ENCODE measurements at places on chromosomes 6 and 20.

DNA sequence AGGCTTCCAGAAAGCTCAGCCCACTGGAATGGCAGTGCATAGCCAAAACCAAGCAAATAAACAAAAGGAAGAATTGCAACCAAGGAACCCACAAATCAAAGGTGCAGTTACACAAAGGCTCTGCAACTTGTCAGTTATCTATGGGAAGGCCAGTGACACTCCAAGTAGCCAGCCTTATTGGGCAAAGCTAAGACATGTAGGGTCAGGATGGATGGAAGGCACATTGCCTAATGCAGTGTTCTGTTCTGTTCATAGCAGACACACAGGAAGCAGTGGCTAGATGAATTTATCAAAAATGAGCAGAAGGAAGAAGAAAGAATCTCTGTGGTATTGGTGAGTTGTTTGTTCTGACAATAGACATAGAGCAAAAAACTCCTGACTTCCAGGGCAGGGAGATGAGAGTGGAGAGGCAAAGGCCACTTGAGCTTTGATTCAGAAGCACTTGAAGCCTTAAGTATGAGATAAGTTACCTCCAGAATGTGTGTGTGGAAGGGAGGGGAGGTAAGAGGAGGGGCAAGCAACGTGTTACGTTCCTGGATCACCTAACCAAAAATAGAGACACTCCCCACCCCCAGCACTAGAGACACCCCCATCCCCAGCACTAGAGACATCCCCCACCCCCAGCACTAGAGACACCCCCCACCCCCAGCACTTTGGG lies 57.9 kb upstream of the AKAP12 start:
- DNase-seq, result no peak

GRCh38 chr6:81865712-81866111 lies 113.2 kb upstream of the TENT5A start:
- no peak for DNase-seq

GRCh38 chr20:5918856-5919625 lies 31.3 kb downstream of the TRMT6 start:
- DNase-seq, result peak; percentile 27

DNA sequence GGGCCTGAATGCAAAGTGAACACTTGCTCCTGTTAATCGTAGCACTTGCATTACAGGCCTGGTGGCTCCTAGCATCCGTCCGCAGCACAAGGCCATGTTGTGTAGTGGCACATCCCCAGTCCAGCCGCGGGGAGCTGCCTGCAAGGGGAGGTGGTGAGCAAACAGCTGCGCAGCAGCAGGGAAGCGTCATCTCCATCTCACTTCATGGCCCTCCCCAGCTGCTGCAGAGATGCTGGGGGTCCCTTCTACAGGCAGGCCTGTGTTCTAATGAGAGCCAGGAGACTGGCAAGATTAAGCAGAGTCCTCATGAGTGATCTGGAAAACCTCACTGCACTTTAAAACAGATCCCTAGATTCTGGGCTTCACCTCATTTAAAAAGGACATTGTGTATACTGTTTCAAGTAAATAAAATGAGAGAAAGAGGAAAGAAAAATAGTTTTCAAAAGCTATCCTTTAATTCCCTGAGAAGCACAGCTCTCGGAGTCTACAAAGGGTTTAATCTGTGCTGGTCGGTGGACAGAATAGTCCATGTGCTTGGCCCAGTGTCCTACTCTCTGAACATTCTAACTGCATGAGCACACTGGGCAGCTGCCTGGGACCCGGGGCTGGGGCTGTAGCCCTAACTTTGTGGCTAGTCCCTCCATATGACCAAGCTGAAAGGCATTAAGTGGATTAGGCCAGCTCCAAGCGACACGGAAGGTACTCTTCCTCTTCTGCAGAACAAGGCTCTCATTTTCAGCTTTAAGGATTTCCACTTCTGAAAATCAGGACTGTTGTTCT lies 125.8 kb downstream of the LY86 start:
- no peak for DNase-seq

- DNase-seq, result no peak
Observed at GRCh38 chr6:139632840-139633239, 258.4 kb upstream of the CITED2 start.

GRCh38 chr6:159727717-159728445 lies 575 bp downstream of the WTAP start:
- no peak for DNase-seq

- DNase-seq, result peak; percentile 15
Observed at GRCh38 chr6:116059713-116060571, 749 bp downstream of the FRK start.

DNA sequence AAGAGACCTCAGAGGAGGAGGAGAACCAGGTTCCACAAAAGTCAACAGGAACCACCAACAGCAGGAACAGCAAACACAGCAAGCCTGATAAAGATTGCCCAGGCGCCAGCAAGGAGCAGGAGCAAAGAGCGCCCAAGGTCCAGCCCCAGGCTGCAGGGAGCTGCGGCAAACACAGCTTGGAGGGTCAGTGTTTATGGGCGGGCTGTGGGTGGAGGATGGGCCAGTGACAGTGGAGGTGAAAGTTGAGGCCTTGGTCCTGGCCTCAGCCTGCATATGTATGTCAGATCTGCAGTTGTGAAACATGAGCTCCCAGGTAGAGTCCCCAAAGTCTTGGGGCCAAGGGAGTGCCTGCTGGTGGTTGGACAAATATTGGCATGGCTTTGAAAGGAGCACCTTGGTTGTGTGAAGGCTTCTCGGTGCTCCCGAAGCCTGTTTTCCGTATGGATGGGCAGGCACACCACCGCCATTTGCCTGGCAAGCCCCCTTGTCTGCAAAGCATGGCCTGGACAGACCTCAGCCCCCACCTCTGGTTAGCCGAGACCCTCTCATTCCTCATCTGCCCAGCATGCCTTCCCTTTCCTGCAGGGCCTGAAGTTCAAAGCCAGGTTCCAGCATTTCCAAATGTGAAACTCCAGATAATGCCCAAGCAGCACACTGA lies 2.0 kb upstream of the CAPN11 start:
- DNase-seq, result no peak

DNA sequence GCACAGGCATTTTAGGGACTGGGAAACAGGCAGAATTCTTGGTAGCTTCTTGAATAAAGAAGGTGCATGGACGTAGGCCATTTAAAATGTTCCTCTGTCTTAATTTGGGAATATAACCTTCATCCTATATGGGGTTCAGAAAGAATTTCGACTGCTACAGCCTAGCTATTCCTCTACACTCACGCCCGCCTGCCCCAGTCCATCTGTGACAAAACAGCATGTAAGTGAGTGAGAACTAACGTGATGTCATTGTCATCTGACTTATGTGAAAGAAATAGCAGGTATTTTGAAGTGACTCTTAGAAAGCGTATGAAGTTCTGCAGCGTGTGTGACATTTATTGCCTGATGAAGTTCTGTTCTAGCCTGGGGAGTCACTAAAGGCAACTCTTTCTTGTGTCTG lies 52.2 kb upstream of the SLC22A1 start:
- no peak for DNase-seq

- DNase-seq, result no peak
Observed at GRCh38 chr6:107697682-107698081, 126.4 kb downstream of the SCML4 start.

DNA sequence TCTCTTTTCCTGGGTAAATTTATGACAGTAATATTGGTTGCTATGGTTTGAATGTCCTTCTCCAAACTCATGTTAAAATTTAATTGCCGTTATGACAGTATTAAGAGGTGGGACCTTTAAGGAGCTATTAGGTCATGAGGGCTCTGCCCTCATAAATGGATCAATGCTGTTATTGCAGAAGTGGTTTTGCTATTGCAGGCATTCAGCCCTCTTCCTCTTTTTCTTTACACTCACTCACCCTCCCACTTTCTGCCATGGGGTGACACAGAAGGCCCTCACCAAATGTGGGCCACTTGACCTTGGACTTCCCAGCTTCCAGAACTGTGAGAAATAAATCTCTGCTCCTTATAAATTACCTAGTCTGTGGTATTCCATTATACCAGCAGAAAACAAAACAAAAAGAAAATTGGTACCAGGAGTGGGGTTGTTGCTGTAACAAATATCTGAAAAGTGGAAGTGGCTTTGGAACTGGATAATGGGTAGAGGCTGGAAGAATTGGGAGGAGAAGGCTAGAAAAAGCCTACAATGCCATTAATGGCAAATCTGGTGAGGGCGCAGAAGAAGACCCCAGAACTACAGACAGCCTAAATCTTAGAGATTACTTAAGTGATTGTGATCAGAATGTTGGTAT lies 24.8 kb upstream of the IGF2R start:
- peak; percentile 90 for DNase-seq

- no peak for DNase-seq
Observed at GRCh38 chr6:44451803-44452695, 64.5 kb downstream of the CDC5L start.

GRCh38 chr6:3081960-3082359 lies 13.7 kb downstream of the RIPK1 start:
- DNase-seq, result peak; percentile 86

GRCh38 chr6:85348643-85349042 lies 101.2 kb upstream of the NT5E start:
- DNase-seq, result no peak

DNA sequence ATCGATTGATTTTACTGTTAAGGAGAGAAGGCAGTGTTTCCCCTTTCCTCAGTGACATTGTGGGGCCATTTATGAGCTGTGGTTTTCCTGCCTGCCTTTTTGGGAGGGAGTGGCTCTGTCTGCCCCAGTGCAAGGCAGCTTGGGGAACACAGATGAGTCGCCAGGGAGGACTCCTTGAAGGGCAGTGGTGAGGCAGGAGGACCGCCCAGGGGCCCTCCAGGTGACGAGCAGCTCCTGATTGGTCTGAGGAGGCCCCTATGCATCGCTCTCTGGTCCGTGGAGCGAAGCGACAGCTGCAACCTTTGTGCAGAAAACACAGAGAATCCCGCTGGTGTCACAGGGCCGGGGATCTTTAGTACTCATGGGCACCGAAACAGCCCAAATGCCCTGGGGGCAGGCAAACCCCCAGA lies 100.3 kb downstream of the TMEM242 start:
- DNase-seq, result no peak

- DNase-seq, result no peak
Observed at GRCh38 chr20:57620999-57621398, 773 bp upstream of the ZBP1 start.

- no peak for DNase-seq
Observed at GRCh38 chr6:36784376-36784636, 54.9 kb downstream of the CPNE5 start.

Data from suppressor macrophage treated with lipopolysaccharide for 4 hours (primary cell).